ENCODE measurements at places on chromosomes 1 and 21.
A peak's percentile ranks its signal among the peaks of the same experiment; 100 is the strongest.

- no peak for DNase-seq
Observed at GRCh38 chr1:106637566-106637965, 418.9 kb upstream of the PRMT6 start.

DNA sequence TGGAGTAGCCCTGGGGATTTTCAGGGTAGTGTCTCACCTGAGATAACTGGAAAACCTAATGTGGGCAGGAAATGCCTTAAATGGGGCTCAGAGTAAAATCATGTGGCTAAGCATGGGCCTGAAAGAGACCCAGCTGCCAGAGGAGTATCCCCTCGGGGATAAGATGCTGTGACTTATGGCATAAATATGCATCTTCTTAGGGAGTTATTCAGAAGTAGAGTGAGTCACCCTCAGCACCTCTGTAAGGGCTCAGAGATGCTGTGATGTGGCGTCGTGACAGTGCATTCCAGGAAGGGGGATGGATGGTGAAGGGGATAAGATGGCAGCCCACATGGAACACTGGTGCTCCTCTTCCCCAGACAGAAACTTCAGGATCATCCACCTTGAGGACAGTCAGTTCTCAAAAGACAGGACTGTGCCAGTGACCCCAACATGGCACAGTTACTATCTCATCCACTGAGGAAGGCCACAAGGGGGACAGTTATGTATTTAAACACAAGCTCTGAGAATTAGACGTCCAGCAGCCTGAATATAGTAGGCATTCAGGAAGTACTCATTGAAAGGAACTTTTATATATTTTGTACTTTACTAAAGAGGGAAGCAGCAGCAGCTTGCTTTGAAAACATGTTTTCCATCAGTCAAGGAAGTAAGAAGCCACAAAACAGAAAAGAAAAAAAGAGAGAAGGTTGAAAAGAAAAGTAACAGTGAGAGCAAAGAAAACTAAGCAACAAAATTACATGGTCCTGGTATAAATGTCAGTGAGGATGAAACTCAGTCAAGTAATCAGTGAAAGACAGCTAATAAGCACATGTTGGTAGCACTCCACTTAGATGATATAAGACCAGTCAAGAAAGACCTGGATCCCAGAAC, 8.3 kb downstream of the IL24 start:
- DNase-seq = no peak

GRCh38 chr1:54998677-54999076, at the start of gene BSND:
Gene BSND (plus strand): TSS chr1:54998933. CDS start chr1:54999187, 254 bp downstream.
- no peak for DNase-seq

DNA sequence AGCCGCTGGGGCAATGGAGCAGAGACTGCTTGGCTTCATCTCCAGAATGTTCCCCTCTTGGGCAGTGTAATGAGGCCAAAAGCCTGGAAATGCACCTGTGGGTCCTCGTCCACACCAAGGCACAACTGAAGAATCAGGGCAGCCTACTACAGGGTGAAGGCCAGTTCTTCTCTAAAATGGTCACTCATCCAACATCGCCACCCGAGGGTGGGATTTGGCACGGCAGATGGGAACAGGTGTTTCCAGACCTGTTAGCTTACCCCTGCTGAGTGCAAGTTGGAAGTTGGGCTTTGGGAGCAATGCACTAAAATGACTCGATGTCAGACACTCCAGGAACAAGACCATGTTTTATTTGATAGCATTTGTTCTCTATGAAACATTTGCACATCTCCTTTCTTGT, 543.7 kb downstream of the NPHP4 start:
- no peak for DNase-seq

GRCh38 chr1:16082283-16083038, 9.0 kb upstream of the FAM131C start:
- peak; percentile 37 for DNase-seq

- peak; percentile 50 for DNase-seq
Observed at GRCh38 chr1:86499987-86500593, 31.4 kb downstream of the CLCA1 start.

DNA sequence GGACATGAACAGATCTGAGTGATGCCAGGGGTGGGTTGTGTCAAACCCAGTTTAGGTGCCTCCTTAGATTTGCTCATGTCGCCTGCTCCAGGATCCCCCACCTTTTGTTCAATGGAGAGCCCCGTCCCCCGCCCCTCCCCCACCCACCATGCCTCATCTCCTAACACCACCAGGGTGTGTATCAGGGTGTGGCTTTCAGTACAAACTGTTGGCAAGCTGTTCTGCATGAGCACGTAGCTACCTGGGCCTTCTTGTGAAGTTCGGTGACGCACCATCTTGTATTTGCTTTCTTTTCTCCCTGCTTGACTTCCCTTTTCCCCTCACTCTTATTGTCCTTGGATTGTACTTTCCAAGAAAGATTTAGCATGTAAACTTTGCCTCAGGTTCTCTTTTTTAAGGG, 94.8 kb downstream of the EBNA1BP2 start:
- DNase-seq = no peak

GRCh38 chr1:234716908-234717375, 107.0 kb upstream of the IRF2BP2 start:
- DNase-seq = no peak

GRCh38 chr1:114828251-114828650, 26.4 kb upstream of the SYCP1 start:
- DNase-seq = no peak

- peak; percentile 71 for DNase-seq
Observed at GRCh38 chr21:44011579-44012473, at the start of gene TRAPPC10. Gene TRAPPC10 (plus strand): TSS chr21:44012309. CDS start chr21:44012494, 185 bp downstream.

DNA sequence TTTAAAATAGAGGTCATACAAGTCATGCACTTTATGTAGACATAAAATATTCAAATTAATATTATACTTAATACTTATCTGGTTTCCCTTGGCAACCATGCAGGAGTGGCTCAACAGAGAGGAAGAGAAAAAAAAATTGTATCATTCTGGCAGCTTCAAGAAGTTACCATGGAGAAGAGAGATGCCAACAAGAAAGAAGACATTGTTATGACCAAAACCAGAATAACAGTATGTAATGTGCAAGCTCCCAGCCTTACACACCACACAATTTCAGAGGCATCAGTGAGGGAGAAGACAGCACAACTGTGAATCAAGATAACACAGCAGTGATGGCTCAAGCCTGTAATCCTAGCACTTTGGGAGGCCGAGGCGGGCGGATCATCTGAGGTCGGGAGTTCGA, 49.1 kb upstream of the RCOR3 start:
- DNase-seq = no peak

GRCh38 chr1:87052400-87052799, 138.0 kb downstream of the HS2ST1 start:
- no peak for DNase-seq

GRCh38 chr21:17585875-17586450, 26.7 kb downstream of the BTG3 start:
- DNase-seq = peak; percentile 67

Measured in NCI-H1105 treated with DMSO at 0.1 percent for 48 hours (cell line).